NCI-H510A (cell line): ENCODE measurements at places on chromosomes 6 and 20.

- DNase-seq: no peak
These were observed 94.8 kb downstream of the BTBD3 start for GRCh38 chr20:12012241-12013222.

- no peak for DNase-seq
These were observed 27.9 kb upstream of the TBC1D7 start for GRCh38 chr6:13355999-13356785.

DNA sequence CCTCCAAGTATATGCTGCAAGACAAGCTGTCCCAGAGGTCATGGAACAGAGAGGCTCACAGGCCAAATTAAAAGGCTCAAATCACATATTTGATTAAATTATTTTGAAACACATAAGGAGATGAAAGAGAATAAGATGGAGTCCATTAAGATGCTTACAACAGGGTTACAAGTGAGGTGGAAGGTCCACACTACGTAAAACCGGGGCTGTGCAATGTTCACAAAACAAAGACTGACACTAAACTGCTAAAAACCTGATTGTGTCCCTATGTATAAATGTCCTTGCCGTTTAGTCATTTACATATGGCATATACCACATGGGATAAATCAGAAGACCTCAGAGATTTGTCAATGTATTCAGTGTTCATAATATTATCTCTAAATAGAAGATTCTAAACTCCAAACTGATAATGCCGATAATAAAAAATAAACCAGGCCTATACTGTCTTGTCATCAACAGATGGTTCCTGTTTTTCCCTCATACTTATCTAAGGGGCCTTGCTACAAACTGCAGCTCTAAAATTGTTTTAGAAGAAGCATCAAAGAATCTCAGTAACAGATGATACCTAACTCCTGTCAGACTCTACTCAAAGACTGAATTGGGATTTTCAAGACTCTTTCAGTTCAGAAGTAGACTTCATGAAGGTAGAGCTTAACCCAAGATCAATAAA is 51.8 kb upstream of the RIPOR2 start:
- DNase-seq: no peak

GRCh38 chr6:12258591-12259075 is 31.5 kb upstream of the EDN1 start:
- DNase-seq: no peak

- DNase-seq: no peak
These were observed 4.7 kb downstream of the MRPS18A start for GRCh38 chr6:43682724-43683429.

DNA sequence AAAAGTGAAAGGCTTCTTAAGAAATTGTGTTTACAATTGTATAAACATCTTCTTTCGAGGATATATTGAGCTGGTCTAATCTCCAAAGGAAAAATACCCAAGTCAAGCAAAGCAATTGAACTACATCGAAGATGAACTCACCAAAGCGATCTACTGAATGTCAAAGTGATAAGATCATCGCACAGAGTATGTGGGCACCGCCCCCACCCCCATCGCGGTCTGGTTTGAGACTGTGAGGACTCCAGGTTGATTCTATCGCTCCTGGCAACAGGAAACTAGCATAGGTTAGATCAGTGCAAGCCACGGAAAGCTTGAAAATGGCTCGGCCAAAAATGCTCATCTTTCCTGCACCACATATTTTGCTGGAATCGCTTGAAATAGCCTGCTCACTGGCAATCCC is 133.2 kb upstream of the RPS6KA2 start:
- no peak for DNase-seq

GRCh38 chr20:56987986-56988385 is 278.5 kb downstream of the BMP7 start:
- no peak for DNase-seq

DNA sequence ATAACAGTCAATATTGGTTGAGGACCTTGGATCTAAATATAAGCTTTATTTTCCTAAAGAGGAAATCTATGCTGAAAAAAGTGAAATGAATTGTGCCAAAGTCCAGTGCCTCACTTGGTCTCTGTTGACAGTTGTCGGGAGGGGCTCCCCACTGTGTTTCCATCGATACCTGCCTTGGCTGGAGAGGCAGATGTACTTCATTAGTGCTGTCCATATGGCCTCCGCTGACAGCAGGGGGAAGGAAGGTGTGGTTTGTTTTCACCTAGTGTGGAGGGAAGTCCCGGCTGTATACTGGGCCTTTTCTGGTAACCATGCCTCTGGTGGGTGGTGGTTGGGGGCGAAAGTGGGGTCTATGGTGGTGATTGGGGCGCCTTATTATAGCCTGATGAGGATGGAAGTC is 42.7 kb downstream of the CD2AP start:
- no peak for DNase-seq

- no peak for DNase-seq
These were observed 24.0 kb downstream of the SLC13A3 start for GRCh38 chr20:46627234-46627633.

DNA sequence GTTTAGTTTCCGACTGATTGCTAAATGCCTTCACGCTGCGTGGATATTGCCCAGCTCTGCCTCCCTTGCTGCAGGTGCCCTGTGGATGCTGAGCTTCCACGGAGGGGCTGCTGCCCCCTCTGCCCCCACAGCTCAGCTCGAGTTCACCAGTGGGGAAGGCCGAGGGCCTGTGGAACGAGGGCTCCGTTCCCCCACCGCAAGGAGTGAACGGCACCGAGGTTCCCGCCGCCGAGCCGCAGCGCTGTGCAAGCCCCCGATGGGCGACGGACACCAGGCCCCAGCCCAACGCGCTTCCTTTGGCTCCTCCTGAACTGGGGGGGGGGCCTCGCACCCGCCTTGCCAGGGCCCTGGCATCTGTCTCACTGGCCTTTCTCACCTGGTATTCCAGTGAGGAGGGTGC is 17.7 kb downstream of the DLL1 start:
- no peak for DNase-seq

GRCh38 chr6:127272576-127272975 is 5.9 kb downstream of the RNF146 start:
- DNase-seq: no peak

DNA sequence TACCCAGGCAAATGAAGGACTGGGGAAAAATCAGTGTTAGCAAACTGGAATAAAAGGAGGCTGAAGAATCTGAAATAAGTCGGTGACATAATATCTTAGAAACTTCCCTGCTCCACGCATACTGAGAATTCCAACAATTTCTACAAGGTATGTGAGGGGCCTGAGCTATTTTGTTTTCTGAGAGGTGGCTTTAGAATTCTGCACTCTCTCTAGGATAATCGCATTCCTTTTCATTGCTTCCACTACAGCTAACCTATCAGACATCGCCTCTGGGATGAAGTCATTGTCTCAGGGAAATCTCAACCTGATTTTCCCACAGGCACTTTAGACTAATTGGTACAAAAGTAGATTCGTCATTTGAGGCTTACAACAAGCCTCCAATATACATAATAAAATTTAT is 740.8 kb downstream of the PHF3 start:
- DNase-seq: no peak

- no peak for DNase-seq
These were observed 146.3 kb upstream of the B3GAT2 start for GRCh38 chr6:71103130-71103529.

DNA sequence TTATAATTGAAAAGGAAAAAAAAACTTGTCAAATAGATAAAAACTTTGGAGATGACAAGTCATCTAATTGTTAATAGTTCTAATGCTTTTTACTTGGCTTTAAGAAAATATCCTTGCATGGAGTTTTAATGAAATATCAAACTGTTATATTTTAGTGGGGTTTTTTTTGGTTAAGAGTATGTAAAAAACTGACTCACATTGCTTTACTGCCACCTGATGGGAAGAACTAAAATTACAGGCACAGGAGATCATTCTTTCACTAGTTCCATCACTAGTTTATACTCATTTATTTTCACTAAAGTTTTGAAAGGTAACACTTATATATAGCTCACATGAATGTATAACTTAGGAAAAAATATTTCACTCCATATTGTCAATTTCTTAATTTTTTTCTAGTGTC is 309.1 kb downstream of the LMBRD1 start:
- DNase-seq: no peak

DNA sequence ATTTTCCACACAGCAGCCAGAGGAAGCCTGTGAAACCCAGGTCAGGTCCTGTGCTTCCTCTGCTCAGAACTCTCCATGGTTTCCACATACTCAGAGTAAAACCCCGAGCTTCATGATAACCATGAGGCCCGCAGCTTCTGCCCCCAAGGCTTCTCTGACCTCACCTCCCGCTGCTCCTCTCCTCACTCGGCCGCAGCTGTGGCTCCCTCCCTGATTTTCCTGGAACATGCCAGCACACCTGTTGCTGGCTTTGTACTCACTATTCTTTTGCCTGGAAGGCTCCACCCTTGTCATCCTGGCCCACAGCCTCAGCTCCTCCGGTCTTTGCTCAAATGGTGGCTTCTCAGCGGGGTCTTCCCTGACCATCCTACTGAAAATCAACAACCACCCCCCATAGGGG is 341.7 kb downstream of the PREX1 start:
- DNase-seq: no peak

- DNase-seq: no peak
These were observed 78.3 kb upstream of the CTNNBL1 start for GRCh38 chr20:37615340-37616109.

DNA sequence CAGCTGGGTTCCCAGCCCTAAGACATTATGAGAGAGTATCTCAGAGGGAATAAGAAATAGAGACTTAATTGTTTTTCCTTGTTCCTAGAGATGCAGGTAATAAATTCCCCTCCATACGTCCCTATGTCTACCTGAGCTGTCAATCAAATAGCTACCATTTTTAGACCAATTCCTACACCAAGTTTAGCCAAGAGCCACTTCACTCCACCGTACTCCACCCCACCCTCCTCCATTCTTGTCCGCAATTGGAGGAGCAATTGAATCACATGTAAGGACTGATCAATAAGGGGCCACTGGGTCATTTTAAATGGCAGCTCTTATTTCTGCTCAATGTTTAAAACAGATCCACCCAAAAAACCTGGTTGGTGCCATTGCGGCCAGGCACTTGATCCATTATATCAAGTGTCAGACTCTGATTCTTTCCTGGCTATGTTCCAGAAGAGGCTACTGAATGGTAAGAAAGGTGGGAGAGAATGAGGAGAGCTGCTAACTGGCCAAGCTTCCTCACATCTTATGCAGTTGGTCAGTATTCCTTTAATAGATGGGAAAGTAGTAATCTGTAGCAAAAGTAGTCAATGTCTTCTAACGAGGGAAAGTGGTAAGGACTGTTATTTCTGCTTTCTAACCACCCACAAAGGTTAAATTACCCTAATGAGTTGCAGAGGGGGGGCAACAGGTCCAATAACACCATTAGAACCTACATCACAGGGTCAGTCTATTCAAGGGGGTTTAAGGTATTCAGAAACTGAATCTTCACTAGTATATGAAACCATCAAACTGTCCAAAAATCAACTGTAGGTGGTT is 34.1 kb downstream of the ARHGAP18 start:
- no peak for DNase-seq

DNA sequence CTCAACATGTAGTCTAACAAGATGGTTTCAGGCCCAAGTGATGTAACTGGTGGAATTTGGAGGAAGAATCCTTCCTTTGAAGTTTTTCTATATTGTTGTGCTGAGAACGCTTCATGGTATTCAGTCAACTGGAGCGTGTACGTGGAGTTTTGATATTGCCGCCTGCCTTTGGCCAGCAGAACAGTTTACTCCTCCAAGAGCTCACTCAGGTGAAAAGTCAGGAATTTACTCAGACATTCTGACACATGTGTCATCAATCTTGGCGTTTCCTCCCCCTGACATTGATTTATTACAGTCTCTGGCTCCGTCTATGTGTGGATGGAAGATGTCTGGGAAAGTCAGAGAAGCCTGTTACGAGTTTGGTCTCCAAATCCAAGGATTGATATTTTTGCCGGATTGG is 19.0 kb upstream of the TGM2 start:
- no peak for DNase-seq

- no peak for DNase-seq
These were observed 149.8 kb upstream of the PRND start for GRCh38 chr20:4571759-4572531.

- DNase-seq: no peak
These were observed 26.1 kb downstream of the ZNF311 start for GRCh38 chr6:28978959-28979561.

DNA sequence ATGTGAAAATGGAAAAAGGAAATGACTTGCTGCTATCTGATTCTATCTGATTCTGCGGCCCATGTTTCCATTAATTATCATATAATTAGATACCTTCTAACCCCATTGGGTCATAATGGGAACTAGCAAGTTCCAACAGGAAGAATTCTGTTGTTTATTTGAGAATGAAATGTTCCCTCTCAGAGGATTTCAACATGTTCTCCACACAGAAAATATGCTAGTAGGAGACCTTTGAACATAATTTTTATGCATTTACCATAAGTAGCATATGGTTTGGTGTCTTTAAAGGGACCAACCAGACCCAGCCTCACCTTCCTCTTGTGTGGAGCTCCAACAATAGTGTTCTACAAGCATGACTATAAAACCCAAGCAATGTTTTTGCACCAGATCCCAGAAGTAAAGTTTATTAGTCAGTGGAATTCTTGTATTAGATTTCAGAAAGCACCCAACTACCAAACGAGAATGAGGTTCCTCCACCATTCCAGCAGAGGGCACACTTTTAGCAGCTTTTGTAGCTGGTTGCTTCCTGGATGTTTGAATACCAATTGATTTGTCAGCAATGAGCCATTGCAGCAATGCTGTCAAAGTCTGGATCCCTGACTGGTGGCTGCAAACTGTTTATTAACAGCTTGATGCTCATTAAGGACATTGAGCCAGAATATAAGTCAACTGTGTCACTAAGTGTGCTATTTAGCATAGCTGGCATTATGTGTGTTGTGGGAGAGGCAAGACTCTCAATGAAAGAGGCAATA is 143.6 kb upstream of the GJE1 start:
- DNase-seq: peak; percentile 4

GRCh38 chr6:165835410-165835851 is 172.4 kb upstream of the PDE10A start:
- DNase-seq: no peak

DNA sequence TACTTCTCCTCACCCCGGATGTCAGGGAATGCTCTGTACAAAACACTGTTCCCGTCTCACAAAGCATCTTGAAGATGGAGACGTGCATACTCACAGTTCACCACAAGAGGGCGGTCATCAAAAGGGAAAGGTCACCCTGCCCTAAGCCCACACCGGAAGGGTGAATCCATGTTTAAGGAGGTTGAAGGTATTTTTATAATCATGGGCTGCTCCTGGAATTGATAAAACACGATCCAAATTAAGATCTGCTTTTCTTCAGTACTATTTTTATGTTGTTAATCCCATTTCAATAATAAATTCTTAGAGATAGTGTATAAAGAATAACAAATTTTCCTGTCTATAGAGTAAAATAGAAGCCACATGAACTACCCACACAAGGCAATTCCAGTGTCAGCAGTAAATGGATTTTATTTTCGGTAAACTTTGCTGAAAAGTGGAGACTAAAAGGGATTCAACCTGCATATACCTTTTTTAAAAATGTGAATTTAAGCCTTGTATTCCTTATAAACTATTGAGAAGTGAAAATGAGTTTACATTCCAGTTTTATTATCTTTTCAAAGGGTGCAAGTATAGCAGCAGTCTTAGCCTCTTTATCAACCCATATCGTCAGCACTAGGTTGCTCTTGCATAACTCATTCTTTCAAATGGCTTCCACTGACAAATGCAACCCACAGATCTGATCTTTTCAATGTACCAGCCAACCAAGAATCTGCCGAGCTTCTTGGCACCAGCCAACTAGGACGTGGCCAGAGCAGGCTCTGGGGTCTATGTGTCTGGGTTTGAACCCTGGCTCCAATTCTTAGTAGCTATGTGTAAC is 79.7 kb upstream of the MBOAT1 start:
- peak; percentile 35 for DNase-seq

- DNase-seq: no peak
These were observed 14.7 kb upstream of the PLCB4 start for GRCh38 chr20:9054176-9054575.
